ENCODE measurements at places on chromosomes 7 and 10.

DNA sequence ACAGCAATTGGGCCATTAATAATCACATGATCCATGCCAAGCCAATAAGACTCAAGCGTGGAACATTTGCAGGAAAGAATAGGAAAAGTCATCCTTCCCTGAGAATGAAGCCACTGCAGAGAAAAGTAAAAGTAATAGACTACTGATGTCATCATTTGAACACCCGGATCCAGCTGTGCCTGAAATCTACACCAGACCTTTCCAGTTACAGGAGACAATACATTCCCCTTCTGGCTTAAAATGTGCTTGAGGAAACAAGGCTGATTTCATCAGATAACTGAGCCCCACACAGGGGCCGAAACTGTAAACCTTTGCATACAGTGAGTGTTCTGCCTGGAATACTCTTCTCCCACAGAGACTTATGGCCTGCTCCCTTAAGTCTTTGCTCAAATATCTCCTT is 232.8 kb downstream of the KCNMA1 start:
- no peak for DNase-seq

- no peak for DNase-seq
These were observed 992 bp upstream of the MGMT start for GRCh38 chr10:129465796-129466702.

- DNase-seq: no peak
These were observed 117.9 kb downstream of the SND1 start for GRCh38 chr7:127769696-127770400.

GRCh38 chr7:26006426-26006825 is 145.6 kb upstream of the NFE2L3 start:
- DNase-seq: no peak

- DNase-seq: no peak
These were observed 123.0 kb upstream of the SP4 start for GRCh38 chr7:21304808-21305375.

GRCh38 chr7:27774717-27775328 is 34.9 kb downstream of the TAX1BP1 start:
- DNase-seq: peak; percentile 60

Measured in hematopoietic multipotent progenitor cell treated with erythropoietin and hydrocortisone succinate and interleukin-3 and kit ligand, for 8 days (in vitro differentiated cells).